ENCODE measurements at places on chromosomes 7 and 10.

DNA sequence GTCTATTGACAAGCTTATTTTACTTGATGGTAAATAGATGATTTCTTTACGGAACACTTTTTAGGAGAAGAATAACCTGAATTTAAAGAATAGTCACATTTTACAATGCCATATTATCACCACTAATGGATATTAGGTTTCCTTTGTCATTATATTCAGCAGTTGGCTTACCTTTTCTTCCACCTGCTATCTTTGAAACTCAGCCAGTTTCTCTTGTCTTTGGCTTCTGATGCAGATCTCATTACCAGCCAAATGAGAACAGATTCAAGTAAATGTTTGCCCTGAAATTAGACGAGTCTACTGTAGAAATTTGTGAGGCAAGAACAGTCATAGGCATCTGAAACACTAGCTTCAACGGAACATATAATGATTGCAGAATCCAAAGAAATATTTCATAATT, 85.5 kb upstream of the OIT3 start:
- no peak for DNase-seq

DNA sequence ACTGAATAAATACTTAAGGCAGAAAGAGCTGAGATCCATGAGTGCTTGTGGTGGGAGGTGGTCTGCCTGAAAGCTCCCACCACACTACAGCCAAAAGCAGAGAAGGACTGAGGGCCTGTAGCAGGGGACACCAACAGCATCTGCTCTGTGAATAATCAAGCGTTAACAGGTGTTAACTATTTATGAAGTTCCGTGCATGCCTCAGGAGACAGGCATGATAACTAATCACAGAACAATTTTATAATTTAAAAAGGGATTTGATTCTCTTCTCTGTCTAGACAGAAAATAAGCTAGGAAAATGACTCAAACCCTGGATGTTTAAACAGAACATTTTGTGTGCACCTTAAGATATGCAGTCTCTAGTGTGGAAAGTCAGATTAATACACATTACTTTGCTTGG, 61.5 kb upstream of the GHITM start:
- DNase-seq = no peak

DNA sequence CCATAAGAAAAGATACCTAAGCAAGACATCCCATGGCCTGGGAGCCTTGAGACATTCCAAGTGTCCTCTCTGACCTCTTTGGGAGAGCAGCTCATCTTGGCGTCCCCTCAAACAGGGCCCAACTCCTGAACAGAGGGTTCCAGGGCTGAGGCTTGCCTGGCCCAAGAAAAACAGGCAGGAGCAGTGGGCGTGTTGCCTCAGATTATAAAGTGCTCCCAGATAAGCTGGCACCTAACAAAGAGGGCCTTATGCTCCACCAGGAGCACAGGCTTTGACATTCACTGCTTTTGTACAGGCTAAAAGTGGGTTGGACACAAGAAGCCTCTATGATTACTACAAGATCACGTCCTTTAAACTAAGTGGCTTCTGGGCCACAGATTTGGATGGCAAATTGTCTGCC, 193.1 kb downstream of the FGFR2 start:
- DNase-seq = no peak

GRCh38 chr7:34487391-34488115, 170.5 kb upstream of the NPSR1 start:
- DNase-seq = no peak

DNA sequence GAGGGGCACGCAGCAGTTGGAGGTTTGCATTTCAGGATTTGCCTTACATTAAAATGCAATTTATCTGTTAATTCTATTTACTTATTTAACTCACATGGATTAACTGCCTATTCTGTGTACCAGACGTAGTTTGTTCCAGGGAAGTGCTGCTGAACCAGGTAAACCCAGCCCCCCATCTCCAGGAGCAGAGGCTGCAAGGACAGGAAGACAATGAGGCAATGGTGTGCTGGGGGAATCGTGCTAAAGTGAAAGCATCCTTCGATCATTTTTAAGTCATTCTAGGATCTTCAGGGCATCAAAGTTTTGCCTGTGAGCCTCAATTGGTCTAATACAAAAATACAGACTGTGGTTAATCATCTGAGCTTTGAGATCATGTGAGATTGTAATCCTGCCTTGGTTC, 166.4 kb downstream of the DNAJB6 start:
- DNase-seq = no peak

GRCh38 chr7:2060701-2061100, 172.0 kb downstream of the MAD1L1 start:
- DNase-seq = no peak

- DNase-seq = no peak
These were observed 34.7 kb downstream of the ENTPD7 start for GRCh38 chr10:99693933-99694583.

- no peak for DNase-seq
These were observed 571.6 kb upstream of the MGMT start for GRCh38 chr10:128895473-128895872.

DNA sequence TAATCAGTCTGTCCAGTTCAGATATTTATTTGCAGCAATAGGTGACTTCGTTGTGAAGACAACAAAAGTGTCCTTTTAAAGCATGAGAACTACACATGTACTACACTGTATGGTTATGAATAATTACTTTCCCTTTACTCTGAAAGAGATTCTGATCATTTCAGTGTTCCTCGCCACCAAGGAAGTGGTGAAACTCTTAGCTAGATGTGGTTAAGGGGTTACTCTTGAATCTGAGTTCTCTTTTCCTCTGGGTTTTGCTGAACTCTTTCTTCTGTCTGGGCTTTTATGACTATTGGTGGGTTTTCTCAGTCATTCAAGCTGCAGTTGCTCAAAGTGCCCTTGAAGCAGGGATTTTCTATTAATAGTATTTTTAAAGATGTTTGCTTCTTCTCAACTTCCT, 127.9 kb upstream of the SEM1 start:
- DNase-seq = no peak

DNA sequence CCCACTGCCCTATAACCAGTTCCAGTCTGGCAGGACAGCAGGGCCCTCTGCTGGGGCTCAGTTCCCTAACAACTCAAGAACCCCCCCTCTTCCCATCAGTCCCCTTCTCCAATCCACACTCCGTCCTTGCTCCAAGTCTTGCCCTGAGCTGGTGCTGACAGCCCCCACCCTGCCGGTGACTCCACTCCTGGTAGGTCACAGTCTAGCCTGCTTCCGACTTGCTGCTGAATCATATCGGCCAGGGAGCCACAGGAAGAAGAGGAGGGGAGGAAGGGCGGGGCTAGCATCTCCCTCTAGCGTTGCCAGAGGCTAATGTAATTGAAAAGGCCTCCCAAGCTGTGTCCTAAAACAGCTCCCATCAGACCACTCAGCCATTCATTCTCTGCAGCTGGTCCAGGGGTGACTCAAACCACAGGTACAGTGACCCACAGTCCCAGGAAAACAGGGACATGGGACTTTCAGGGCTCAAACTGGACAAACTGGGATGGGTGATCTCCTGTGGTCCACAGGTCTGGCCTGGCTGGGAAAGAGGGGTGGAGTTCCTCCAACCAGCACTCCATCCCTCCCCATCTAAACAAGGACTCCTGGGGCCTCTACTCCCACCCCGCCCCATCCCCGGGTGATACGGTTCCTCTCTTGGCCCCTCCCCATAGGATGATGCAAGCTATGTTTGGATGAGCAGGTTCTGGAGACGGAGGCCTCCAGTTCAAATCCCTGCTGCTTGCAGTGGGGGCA, 158.8 kb downstream of the SH3PXD2A start:
- peak; percentile 22 for DNase-seq

DNA sequence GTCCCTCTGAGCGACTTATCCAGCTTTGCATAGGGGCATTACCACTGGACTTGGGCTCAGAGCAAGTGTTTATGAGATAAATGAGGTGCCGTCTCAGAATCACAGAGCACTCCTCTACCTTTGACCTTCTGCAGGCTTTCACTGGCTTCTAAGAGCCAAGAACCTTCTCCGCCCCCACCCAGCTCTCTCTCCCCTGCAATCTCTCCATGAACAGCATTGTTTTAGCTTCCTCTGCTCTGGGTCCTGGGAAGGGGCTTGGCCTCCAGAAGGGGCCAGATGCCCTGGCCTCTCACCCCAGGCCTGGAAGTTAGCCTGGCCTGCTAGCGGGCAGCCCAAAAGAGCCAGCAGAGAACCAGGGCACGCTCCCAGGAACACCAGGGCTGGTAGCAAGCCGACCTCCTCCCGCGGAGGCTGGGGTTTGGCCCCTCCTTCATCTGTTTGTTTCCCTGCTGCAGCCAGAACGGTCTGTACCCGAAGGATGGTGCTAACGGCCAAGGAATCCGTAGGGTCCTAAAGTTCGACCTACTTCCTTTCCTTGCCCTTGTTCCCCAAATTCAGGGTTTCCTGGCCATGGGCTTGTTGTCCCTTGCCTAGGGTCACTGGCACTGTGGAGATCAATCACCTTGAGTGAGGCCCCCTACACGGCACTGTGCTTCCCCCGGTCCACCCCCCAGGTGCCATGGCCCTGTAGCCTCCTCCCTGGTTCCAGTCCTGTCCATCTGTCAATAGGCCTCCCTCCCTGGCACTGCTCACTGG, 18.7 kb upstream of the DDIT4 start:
- DNase-seq = peak; percentile 95

GRCh38 chr10:34649385-34649784, 165.7 kb downstream of the PARD3 start:
- no peak for DNase-seq

GRCh38 chr7:36062154-36062815, 90.8 kb upstream of the EEPD1 start:
- DNase-seq = no peak

DNA sequence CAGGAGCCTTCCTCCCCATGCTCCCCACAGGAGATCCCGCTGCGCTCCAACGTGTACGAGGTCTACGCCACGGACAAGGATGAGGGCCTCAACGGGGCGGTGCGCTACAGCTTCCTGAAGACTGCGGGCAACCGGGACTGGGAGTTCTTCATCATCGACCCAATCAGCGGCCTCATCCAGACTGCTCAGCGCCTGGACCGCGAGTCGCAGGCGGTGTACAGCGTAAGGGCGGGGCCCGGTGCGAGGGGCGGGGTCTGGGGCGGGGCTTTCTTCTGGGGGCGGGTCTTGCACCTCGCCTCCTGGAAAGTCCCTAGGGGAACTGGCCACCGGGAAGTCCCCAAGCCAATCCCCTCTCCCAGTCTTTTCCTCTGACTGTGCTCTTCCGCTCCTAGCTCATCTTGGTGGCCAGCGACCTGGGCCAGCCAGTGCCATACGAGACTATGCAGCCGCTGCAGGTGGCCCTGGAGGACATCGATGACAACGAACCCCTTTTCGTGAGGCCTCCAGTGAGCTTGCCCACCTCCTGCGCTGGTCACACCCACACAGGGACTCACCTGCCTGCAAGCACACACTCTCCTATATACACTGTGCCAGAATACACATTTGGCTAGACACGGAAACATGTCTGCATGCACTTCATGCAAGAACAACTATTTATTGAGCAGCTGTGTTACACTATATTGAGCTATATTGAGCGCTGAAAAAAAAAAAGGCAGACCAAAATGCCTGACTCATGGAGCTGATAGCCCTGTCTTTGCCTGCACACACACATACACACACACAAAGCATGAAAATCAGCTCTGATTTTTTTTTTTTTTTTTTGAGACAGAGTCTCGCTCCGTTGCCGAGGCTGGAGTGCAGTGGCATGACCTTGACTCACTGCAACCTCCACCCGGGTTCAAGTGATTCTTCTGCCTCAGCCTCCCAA, 32.7 kb upstream of the VSIR start:
- peak; percentile 22 for DNase-seq

GRCh38 chr10:122049076-122049475, 60.1 kb downstream of the TACC2 start:
- no peak for DNase-seq

DNA sequence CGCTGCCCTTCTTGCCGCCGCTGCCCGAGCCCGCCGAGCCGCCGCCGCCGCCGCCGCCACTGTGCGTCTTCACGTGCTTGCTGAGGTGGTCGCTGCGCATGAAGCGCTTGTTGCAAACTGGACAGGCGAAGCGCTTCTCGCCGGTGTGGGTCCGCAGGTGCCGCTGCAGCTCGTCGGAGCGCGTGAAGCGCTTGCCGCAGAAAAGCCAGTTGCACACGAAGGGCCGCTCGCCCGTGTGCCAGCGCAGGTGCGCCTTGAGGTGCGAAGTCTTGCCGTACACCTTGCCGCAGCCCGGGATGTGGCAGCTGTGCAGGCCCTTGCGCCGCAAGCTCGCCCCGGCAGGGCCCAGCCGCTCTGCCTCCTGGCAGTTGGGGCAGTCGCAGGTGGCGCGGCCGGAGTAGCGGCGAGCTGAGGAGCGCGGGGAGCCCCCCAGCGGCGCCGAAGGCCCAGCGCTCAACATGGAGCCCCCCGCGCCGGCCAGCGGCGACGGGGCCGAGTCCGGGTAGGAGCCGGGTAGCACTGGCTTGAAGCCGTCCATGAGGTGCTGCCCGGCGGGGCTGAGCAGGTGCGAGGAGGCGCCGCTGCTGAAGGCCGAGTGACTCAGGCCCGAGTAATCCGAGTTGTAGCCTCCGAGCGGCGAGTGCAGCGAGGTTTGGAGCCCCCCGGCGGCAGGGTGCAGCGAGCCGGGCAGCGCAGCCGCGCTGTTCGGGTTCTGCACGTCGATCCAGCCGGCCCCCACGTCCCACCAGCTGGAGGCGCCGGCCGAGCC, 2.1 kb downstream of the SP8 start:
- DNase-seq = no peak

DNA sequence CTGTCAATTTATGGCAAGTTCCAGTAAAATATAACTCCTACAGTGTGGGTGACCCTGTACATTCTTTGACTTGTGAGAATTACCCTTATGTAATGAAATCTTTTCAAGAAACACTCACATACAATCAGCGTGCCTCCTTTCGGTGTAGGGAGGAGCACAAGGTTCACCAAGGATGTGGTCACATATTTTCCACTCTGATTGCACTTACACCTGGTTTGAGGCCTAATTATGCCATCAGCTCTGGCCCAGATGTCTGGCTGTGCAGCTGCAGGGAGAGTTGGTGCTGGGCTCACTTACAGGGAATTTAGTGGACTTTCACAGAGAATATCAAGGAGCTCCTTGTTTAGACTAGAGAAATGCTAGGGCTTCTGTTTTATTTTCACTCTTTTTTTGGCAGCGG, 146.0 kb upstream of the STEAP4 start:
- no peak for DNase-seq

DNA sequence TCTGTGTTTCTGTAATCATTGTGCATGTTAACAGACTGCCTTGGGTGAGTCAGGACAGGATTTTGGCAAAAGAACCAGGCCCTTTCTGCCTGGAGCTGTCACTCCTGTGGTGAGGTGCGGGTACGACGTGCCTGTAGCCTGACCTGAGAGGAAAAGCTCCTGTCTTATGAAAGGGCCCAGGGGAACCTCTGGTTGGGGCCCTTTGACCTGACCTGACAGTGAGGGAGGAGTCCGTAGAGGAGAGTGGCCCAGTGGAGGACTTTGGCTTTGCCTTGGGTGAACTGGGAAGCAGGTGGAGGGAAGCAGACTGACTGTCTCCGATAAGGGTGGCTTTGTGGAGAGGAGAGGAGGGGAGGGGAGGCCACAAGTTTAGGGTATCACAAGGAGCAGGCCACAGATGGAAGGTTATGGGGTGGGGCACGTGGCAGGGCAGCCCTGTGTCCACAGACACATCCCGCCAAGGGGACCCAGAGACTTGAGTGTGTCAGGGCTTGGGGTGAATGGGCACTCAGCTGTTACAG, 6.9 kb downstream of the PFKP start:
- DNase-seq = no peak

- DNase-seq = no peak
These were observed 21.4 kb upstream of the TPST1 start for GRCh38 chr7:66183700-66184099.

All from midbrain (tissue), 1 donor.